ENCODE measurements at places on chromosomes 3 and 15. TPM values are rescaled to one million over a fixed set of nuclear protein-coding genes. Genes with fewer than 3 reads are reported as not detected.
A peak's percentile ranks its signal among the peaks of the same experiment; 100 is the strongest.

- DNase-seq: no peak
These were observed 64.1 kb downstream of the CFAP44 start for GRCh38 chr3:113377158-113377557.

DNA sequence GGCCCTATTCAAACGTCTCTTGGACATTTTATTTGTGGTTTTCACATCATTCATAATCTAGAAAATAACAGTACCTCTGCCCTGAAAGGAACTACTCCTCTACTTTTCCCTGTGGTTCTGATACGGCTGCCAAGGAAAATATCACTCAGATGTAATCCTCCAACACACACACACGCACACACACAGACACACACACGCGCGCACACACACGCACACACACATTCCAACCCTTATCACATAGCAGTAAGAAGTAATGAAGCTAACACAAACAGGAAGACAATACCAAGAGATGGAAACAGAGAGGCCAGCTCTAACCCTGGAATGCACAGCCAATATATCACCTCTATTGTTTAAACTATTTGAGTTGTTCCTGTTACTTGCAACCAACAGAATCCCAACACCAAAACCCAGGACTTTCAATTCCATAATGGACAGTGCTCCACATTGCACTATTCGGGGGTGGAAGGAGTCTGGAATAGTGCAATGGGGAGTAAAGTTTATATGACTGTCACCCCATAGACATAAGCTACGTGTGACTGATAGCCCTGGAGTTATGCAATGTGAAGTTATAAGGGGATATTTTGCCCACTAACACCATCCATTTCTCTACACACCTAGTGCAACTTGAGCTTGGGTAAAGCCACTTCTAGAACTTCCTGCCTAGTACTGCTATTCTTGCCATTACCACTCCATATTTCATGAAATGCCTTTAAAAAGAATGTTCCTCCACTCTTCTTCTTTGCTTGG is 71.3 kb upstream of the FNDC3B start:
- DNase-seq: no peak

- no peak for DNase-seq
These were observed 70.1 kb downstream of the CD200 start for GRCh38 chr3:112403103-112403502.

GRCh38 chr15:37199545-37199944 is 99.2 kb upstream of the MEIS2 start:
- no peak for DNase-seq

DNA sequence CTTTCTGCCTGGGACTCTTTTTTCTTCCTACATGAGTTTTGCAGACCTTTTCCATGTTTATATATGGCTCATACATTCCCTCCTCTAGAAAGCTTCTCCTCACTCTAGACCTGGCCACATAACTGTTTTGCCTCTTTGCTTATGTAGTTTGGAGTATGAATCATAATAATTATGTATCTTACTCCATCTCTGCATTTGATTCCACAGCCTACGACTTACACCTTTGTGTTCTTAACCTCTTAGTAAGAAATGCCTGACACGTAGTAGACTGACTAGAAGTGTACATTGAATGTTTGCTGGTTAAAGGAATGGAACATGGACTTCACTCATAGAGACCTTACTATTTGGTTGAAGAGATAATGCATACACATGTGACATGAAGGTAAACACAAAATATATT is 56.4 kb downstream of the MBNL1 start:
- no peak for DNase-seq

DNA sequence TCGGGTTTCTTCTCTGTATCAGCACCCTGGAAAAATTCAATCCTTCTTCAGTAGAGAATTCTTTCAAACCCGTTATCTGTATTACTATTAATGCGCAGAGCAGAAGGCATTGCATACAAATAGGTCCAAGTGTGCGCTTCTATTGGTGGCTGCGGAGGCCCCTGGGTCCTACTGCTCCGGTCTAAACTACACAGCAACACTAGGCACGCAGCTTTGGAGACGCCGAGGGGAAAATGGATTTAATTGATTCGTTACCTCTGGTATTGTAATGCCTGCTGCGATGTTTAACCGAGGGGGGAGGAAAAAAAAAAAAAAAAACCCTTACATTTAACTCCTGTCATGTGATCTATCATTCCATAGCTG is at the start of gene ROBO1:
ROBO1 (minus strand) TSS at position 94 of the 363 bp plus-strand sequence.
- peak; percentile 9 for DNase-seq

DNA sequence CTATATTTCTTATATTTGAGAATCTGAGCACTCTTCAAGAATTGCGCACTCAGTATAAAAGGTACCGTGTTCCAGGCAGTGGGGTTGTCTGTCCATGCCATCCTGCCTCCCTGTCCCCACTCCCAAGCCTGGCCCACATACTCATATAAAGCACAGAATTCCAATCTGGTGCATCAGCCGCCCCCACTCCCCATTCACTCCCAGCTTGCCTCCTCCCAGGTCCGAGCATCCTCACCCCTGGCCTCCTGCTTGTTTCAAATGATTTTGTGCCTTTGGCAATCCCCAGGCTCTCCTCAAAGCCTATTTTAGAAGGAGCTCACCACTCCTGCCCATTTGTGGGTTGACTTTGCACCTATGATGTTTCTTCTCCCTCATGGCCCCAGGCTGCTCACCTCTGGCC is 22.2 kb upstream of the IGF1R start:
- no peak for DNase-seq

DNA sequence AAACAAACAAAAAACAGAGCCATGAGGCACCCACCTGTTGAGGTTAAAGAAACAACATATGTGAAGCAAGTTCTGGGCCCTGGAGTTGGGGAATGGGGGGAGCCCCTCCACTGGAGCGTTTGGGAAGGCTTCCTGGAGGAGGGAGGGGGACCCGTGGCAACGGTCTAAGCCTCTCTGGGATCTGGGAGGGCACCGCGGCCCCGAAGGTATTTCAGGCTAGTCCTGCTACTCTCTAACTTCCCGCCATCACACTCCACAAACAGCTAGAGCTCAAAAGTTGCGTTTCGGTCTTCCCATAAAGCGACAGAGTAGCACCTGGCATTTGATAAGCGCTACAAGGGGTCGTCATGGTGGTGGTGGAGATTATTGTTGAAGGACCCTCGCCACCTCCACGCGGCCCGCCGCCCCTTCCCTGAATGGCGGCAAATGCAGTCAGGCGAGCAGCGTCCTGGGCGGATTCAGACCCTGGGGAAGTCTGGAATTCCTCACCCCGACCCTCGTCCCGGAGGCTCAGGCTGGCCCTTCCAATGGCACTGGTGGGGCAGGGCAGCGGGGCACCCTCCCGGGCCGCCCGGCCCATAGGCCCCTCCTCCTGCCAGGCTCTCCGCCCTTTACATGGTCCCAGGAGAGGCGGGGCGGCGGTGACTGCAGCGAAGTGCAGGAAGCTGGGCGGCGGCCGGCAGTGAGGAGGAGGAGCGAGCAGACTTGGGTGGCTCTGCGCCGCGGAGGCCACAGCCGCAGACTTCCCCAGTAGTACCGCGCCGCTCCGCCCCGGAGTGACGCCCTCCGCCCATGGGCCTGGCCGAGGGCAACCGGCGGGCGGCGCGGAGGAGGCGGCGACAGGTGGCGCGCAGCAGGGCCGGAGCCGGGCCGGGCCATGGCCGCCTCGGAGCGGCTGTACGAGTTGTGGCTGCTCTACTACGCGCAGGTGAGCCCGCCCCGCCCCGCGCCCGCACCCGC is at the start of gene NBEAL2:
NBEAL2 (plus strand) TSS at position 682 of the 960 bp plus-strand sequence; CDS start at position 878, 196 bp downstream.
- peak; percentile 92 for DNase-seq

DNA sequence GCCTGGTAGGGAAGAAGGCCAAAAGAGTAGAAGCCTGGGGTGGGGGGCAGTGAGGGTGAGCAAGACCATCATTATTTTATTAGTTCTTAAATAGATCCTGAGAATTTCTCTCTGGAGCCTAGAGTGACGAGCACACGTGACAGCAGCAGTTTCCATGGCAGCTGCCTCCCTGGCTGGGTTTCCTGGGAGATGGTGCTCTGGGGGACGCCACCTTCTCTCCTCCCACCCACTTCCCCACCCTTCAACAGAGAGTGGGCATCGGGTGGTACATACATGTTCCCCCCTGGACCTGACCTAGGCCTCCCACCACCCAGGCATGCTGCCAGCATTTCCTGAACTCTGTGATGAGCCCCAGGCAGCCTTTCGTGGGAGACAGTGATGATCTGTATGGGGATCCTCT is 12.9 kb downstream of the CELF6 start:
- no peak for DNase-seq

- no peak for DNase-seq
These were observed 665.5 kb downstream of the GBE1 start for GRCh38 chr3:81095956-81096355.

GRCh38 chr3:113496924-113497323 is 18.0 kb downstream of the SPICE1 start:
- no peak for DNase-seq

DNA sequence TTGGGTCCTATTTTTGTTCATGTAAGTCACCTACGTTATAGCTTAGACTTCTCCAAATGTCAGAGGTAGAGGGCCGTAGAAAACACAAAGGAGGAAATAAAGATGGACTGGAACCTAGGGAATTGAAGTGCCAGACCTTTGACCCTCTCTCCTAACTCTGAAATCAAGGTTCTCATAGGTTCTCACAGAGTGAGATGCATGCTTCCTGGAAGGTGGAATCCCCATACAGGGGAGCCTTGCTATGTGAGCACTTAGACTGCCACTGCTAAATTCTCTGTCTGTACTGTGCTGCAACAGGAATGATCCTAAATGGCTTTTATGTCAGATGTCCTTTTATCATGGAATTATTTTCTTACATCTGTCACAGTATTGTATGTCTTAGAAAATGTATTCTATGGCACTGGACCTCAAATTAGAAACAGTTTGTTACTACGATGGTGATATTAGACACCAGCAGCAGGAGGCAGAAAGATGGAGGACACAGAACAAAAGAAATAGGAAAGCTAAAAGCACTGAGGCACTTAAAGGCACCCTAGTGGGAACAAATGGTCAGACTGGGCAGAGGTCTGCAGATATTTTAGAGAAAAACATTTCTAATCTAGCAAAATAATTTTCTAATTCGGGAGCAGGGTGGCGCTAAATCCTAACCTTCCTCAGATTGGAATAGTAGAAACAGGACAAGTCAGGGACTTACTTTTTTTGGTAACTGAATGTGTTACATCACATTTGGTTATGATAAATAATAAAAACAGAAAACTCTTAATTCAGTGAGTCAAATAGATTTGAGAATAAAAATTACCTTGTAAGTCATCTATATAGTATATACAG is 60.2 kb upstream of the CDAN1 start:
- DNase-seq: no peak

- DNase-seq: no peak
These were observed 17.5 kb upstream of the PPIB start for GRCh38 chr15:64180235-64180824.

DNA sequence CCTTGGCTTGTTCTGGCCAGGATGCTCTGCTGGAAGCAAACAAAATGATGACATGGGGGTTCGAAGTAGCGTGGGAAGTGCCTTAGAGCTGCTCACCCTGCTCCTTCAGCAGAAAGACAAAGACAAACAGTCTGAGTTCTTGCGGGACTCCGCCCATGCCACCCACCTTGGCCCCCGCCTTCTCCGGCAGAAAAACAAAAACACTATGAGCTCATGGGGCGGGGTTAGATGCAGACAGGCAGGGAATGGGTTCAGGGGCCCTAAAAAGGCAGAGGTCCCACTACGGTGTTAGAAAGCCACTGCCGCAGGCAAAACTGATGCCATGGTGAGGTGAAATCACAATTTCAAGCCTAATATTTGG is 9.7 kb upstream of the NCKIPSD start:
- no peak for DNase-seq

- DNase-seq: no peak
These were observed 92.0 kb downstream of the IGF1R start for GRCh38 chr15:98740295-98740694.

DNA sequence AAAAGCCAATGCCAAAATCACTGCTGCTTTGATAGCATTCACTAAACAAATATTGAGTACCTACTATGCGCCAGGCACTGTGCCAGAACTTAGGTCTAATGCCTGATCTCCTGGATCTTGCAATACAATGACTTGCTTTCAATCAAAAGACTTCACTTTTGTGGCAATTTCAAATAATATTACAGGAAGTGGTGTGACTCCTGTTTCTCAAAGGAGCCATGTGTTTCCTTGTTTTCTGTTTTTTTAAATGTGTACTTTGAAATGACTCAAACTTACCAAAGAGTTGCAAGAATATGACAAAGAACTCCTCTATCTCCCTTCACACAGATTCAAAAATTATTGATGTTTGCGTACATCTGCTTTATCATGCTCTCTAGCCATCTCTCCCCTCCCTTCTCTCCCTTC is 18.3 kb downstream of the OSBPL10 start:
- DNase-seq: no peak

GRCh38 chr15:51970132-51970817 is 1.3 kb downstream of the LEO1 start:
- DNase-seq: no peak

- DNase-seq: no peak
These were observed 11.4 kb downstream of the ZIC1 start for GRCh38 chr3:147420353-147421183.

DNA sequence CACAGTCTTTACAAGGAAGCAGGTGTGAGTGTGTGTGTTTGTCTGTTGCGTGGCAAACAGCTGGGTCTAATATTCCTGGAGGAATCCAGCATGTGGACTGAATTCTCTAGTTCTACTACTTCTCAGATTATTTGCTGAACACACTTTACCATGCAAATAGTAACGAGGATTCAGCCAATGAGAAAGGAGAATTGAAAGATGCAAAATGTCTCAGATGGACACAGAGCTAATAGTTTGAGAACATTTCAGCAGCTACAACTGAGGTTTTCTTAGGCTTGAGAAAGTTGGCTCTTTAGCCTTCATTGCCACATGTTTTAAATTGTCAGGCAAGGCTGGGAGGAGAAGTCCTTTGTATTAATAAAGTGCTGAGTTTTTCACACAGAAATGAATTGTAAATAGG is 568.0 kb upstream of the MDFIC2 start:
- DNase-seq: no peak

GRCh38 chr3:8629151-8630021 is 15.2 kb downstream of the SSUH2 start:
- DNase-seq: peak; percentile 98

The CD200R1 gene
- not detected for total RNA-seq

The MTFMT gene
- total RNA-seq: 24.8 TPM

The XCR1 gene
- not detected for total RNA-seq

The TPM1 gene
- 4,103 TPM for total RNA-seq

The BFSP2 gene
- total RNA-seq: not detected

The WNT7A gene
- not detected for total RNA-seq

The NR2F2 gene
- total RNA-seq: 6.5 TPM

The CISH gene
- 0.35 TPM for total RNA-seq

The KNL1 gene
- total RNA-seq: 0.99 TPM

The SUSD5 gene
- total RNA-seq: 10.1 TPM

The COL6A5 gene
- not detected for total RNA-seq

The POLR2M gene
- 64.4 TPM for total RNA-seq

The TMEM108 gene
- 20.7 TPM for total RNA-seq

The TM4SF4 gene
- total RNA-seq: 0.47 TPM

The SERPINI2 gene
- not detected for total RNA-seq

The LTK gene
- 6.4 TPM for total RNA-seq

The ACKR4 gene
- not detected for total RNA-seq

The WDR6 gene
- 95.5 TPM for total RNA-seq

The CD86 gene
- not detected for total RNA-seq

The FETUB gene
- not detected for total RNA-seq

The AQP9 gene
- total RNA-seq: 0.13 TPM
